HS-5 (cell line): ENCODE measurements at places on chromosomes 7 and 10.
A peak's percentile ranks its signal among the peaks of the same experiment; 100 is the strongest.

GRCh38 chr10:69130251-69130650 is 6.3 kb downstream of the VPS26A start:
- DNase-seq: no peak

GRCh38 chr10:89238956-89239644 is 12.5 kb downstream of the LIPA start:
- no peak for DNase-seq

DNA sequence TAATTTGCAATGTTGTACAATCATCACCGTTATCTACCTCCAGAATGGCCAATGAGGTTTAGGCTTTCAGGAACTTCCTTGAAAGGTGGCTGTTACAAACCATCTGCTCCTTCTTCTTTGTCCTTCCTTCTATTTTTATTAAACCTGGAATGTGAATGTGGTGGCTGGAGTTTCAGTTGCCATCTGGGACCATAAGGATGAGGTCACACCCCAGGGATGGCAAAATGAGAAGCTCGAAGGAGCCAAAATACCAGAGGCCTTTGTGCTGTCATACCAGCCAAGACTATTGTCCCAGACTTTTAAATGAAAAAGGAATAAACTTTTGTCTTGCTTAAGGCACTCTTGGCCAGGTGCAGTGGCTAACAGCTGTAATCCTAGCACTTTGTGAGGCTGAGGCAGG is 30.9 kb upstream of the LMTK2 start:
- DNase-seq: no peak

GRCh38 chr7:126818393-126819196 is 434.1 kb downstream of the GRM8 start:
- no peak for DNase-seq

DNA sequence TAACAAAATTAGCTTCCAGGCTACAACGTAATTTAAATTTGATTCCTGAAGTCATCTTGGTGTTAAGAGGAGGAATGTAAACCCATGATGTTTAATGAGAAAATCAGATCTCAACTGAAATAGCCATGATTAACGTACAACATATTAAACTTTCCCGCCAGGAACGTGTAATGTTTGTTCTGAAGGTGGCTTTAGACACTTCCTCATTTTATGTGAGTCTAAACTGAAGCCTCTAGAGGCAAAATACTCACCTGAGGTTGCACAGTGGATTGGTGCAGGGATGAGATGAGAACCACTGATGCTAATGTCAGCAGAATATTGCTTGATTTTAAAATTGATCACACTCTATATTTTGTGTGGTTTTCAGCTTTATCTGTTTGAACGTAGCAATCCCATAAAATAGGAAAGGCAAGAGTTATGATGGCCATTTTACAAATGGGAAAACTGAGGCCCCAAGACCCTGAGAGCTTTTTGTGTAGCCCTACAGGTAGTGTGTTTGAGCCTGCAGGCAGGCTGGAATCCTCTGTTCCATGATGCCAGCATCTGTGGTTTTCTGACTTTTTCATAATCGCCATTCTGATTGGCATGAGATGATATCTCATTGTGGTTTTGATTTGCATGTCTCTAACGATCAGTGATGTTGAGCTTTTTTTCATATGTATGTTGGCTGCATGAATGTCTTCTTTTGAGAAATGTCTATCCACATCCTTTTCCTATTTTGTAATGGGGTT is 243.7 kb upstream of the BMPER start:
- no peak for DNase-seq

- no peak for DNase-seq
Measured at GRCh38 chr7:21413502-21413901, 14.4 kb upstream of the SP4 start.

GRCh38 chr10:44260286-44260928 is 124.5 kb downstream of the CXCL12 start:
- no peak for DNase-seq

GRCh38 chr10:29323367-29323766 is 34.5 kb downstream of the LYZL1 start:
- no peak for DNase-seq

DNA sequence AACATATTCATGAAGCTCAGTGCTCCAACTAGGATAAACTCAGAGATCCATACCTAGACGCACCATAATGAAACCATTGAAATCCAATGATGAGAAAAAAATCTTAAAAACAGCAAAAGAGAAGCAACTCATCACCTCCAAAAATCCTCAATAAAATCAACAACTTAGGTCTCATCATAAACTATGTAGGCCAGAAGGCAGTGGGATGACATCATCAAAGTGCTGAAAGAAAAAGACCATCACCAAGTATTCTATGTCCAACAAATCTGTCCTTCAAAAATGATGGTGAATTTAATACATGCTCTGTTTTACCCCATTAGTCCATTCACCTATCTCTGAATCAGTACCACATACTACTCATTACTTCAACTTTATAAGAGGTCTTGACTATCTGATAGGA is 304.4 kb downstream of the HDAC9 start:
- no peak for DNase-seq

- no peak for DNase-seq
Measured at GRCh38 chr10:121027371-121027770, 176.2 kb downstream of the WDR11 start.

GRCh38 chr7:51114501-51114900 is 202.1 kb downstream of the COBL start:
- DNase-seq: no peak

DNA sequence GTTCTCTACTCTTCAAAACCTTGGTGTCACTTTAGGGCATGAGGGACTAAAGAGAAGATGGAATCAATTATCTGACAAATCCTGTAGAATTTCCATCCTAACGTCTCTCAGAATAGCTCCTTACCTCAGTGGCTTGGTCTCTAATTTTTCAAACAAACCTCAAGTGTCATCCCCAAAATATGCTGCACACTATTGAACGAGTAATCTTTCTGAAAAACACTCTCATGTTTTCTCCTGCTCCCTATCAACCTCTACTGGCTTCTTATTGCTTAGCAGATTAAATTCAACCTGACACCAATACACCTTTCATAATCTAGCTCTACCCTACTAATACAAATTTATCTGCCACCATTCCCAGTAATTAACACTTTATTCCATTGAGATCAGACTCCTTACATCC is 8.5 kb downstream of the CNOT4 start:
- DNase-seq: no peak

DNA sequence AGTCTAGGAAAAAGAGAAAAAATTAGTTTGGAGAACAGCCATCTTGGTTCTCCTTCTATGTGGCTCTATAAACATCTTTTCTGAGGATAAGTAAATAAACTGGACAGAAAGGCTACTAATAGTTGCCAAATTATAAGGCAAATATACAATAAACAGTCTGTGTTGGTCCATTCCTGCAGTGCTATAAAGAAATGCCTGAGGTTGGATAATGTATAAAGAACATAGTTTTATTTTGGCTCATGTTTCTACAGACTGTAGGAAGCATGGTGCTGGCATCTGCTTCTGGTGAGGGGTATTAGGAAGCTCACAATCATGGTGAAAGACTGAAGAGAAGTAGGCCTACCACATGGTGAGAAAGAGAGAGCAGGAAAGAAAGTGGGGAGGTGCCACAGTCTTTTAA is 209.7 kb downstream of the MACC1 start:
- no peak for DNase-seq

GRCh38 chr10:74969093-74969492 is 142.4 kb upstream of the SAMD8 start:
- no peak for DNase-seq

- DNase-seq: no peak
Measured at GRCh38 chr7:87474533-87475358, 734 bp downstream of the ABCB4 start.

DNA sequence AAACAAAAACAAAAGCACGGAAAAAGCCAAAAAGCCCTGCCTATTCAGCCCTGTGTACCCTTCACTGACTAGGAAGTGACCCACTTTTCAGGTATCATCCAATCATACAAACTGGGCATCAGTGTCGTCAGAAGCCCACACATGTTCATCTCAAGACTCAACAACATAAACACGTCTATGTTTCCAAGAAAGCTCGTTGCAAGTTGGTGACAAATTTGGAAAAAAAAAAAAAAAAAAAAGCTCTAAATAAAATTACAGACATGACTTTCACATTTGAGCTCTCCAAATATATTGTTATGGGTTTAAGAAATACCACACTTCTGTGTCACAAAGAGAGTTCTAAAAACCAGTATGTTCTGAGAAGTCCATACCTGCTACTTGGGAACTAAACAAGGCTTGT is 204.7 kb upstream of the KLF14 start:
- DNase-seq: no peak

DNA sequence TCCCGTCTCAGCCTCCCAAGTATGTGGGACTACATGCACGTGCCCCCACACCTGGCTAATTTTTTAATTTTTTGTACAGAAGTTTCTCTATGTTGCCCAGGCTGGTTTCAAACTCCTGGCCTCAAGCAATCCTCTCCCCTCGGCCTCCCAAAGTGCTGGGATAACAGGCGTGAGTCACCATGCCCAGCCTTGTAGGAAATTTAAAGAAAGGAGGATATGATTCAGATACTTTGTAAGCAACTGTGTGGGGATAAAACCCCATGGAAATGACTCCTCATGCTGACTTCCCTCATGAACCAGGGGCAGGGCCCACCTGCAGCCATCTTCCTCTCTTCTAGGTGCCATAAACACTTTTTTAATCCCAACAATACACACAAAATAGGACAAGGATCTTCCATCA is 50.2 kb downstream of the APBB1IP start:
- DNase-seq: peak; percentile 15

GRCh38 chr10:131693766-131694165 is 207.0 kb upstream of the PPP2R2D start:
- DNase-seq: no peak

- DNase-seq: no peak
Measured at GRCh38 chr10:104059364-104059763, 26.3 kb downstream of the COL17A1 start.

GRCh38 chr10:66925896-66926715 is at the start of gene LRRTM3:
Gene LRRTM3, plus strand, starts transcription at chr10:66926036.
- peak; percentile 40 for DNase-seq

DNA sequence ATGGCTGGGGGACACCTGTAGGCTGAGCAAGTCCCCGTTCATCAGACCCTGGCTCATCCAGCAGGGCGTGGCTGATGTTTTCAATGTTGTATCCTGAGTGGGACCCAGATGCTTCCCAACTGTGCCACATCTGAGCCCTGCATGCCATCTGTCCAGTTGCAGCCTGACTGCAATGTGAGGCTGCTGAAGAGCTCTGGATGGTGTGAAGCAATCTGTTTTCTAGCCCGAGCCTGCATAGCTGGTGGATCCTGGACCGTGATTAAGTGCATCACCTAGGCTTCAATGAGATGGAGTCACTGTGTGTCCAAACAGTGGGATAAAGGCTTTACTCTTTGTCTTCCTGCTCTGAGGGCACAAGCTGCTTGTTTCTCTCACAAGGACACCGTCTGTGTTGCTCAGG is 99.8 kb downstream of the TCF7L2 start:
- DNase-seq: no peak

- DNase-seq: no peak
Measured at GRCh38 chr10:33217854-33218253, 116.6 kb downstream of the NRP1 start.

GRCh38 chr7:82674268-82674667 is 230.7 kb upstream of the CACNA2D1 start:
- no peak for DNase-seq

DNA sequence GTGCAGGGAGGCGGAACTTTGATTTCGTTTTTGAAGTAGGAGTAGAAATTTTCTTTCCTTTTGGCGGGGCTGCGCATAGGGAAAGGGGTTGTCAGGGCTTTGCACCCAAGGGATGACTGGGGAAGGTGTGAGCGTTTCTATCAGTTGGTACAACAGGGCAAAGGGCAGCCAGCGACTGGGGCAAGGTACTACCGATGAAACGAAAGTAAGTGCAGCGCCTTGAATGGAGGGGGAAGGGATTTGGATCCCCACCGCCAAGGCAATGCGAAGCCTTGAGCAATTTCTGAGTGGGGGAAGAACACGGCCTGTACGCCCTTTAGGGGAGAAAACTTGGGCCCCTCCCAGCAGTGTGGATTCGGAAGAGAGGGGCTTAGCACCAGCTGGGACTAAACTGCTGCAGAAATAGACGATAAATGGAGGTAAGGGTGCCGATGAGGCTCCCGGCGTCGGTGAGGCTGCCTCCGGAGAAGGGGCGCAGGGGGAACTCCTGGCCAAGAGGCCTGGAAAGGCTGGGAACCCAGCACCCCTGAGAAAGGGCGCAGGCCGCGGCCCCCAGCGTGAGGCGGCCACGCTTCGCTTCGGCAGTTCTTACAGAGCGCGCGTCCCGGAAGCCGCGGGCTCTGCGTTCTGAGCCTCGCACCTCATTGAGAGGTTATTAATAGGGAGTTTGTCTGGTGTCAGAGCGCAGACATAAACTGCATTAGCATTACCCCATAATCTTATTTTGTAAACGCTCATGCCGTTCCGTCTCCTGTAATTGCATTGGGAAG is 10.0 kb upstream of the TLX1 start:
- no peak for DNase-seq

DNA sequence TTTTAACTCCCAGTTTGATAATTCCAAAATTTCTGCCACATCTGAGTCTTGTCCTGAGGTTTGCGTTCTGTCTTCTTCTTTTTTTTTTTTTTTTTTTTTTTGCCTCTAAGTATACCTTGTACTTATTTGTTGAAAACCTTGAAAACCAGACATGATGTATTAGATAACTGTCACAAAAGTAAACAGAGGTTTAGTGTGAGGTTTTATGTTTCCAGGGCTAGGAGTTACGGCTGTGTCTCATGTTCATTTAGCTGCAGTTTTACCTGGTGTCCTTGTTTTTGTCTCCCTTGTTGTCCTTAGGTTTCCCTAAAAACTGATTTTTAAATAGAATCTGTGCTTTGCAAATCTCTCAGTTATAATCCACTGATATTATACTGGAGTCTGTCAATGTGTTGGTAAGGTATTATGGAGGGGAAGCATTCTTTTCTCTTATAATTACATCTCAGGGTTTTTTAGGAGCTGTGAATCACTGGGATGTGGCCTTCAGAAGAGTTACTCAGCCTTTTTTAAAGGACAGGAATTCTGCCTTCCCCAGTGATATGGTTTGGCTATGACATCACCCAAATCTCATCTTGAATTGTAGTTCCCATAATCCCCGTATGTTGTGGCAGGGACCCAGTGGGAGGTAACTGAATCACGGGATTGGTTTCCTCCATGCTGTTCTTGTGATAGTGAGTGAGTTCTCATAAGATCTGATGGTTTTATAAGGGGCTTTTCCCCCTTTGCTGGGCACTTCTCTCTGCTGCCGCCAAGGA is 95.0 kb downstream of the CDCA7L start:
- DNase-seq: peak; percentile 56

GRCh38 chr10:79283616-79284015 is 63.7 kb upstream of the PPIF start:
- DNase-seq: no peak

GRCh38 chr7:117194445-117194844 is 128.4 kb downstream of the WNT2 start:
- DNase-seq: no peak

- DNase-seq: no peak
Measured at GRCh38 chr7:100621554-100621953, 9.2 kb downstream of the MOSPD3 start.
